GM23248 (cell line): ENCODE measurements at places on chromosomes 5 and 9. TPM values are rescaled to one million over a fixed set of nuclear protein-coding genes. Genes with fewer than 3 reads are reported as not detected.

Gene SNX30
- 26.7 and 31.2 TPM in 2 replicates for total RNA-seq

Gene LHX3
- not detected in 2 replicates for total RNA-seq

DNA sequence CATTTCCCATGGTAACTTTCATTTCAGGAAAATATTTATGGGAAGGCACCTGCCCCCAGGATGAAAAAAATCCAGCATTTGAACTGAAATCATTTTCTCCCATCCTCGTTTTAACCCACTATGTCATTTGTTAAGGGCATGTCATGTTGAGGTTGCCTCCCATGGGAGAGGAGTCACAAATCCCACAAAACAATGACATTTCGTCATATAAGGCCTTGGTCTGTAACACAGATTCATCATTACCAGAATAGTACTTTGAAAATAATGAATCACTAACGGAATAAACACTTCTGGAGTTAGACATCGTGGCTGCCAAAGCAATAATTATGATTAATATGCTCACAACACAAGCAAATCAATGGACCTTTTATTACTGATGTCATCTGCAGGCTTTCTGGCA is 274.1 kb downstream of the NDUFS4 start:
- no peaks in the 10 kb centered on the region for H3K36me3 ChIP-seq
- no peak for DNase-seq
- no peaks in the 10 kb centered on the region for H3K27me3 ChIP-seq
- no peak overlapping the region for H3K4me3 ChIP-seq
- H3K4me1 ChIP-seq: no peaks in the 10 kb centered on the region
- H3K27ac ChIP-seq: no peak overlapping the region

Gene PDE8B
- not detected in 2 replicates for total RNA-seq

Gene GRM6
- total RNA-seq: not detected in 2 replicates

GRCh38 chr9:128494108-128494745 is 10.3 kb upstream of the GLE1 start:
- no peak overlapping the region for H3K27ac ChIP-seq
- H3K27me3 ChIP-seq: no peaks in the 10 kb centered on the region
- no peaks in the 10 kb centered on the region for H3K4me1 ChIP-seq
- no peak for DNase-seq
- peaks cover 26% of the 10 kb centered on the region for H3K36me3 ChIP-seq

DNA sequence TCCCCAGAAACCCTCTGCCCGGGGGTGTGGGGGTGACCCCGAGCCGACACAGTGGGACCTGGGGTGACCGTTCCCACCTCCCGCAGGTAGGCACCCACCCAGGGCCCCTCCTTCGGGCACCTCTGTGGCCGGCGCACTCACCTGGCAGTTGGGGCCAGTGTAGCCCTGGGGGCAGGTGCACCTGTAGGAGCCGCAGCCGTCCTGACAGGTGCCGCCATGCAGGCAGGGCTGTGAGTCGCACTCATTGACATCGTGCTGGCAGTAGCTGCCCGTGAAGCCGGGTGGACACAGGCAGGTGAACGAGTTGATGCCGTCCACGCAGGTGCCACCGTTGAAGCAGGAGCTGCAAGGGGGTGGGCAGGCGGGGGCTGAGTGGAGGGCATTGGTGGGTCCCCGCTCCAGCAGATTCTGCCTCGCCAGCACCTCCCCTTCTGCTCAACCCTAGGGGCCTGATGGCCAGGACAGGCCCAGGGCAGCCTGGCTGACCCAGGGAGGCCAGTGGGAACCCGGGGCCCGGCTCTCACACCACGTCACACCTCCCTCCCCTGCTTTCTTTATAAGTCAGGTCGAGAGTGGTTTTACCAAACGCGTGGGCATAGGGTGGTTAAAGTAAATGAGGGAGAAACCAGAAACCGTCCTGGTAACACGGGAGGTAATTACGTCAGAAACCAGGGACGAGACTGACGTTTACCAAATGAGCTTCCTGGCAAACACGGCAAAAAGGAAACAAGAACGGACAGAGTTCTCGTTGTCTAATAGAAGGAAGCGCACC is 26.1 kb upstream of the SEC16A start:
- H3K4me3 ChIP-seq: no peak overlapping the region
- no peaks in the 10 kb centered on the region for H3K4me1 ChIP-seq
- H3K27ac ChIP-seq: no peak overlapping the region
- no peak for DNase-seq
- no peaks in the 10 kb centered on the region for H3K27me3 ChIP-seq

- H3K4me3 ChIP-seq: no peak overlapping the region
- DNase-seq: no peak
- H3K27ac ChIP-seq: no peak overlapping the region
- no peaks in the 10 kb centered on the region for H3K27me3 ChIP-seq
- no peaks in the 10 kb centered on the region for H3K4me1 ChIP-seq
Observed at GRCh38 chr9:136061405-136061804, 33.7 kb downstream of the NACC2 start.
